Stimulated activated CD4-positive, alpha-beta T cell treated with anti-CD3 and anti-CD28 coated beads, Interleukin-4, amount 100 ng/mL, for 1 hour (primary cell): ENCODE measurements at places on chromosomes 2 and 18.

- no peak for DNase-seq
These were observed 68.6 kb upstream of the YWHAQ start for GRCh38 chr2:9699139-9700108.

GRCh38 chr2:234873103-234873827, 78.6 kb upstream of the SH3BP4 start:
- DNase-seq: no peak

DNA sequence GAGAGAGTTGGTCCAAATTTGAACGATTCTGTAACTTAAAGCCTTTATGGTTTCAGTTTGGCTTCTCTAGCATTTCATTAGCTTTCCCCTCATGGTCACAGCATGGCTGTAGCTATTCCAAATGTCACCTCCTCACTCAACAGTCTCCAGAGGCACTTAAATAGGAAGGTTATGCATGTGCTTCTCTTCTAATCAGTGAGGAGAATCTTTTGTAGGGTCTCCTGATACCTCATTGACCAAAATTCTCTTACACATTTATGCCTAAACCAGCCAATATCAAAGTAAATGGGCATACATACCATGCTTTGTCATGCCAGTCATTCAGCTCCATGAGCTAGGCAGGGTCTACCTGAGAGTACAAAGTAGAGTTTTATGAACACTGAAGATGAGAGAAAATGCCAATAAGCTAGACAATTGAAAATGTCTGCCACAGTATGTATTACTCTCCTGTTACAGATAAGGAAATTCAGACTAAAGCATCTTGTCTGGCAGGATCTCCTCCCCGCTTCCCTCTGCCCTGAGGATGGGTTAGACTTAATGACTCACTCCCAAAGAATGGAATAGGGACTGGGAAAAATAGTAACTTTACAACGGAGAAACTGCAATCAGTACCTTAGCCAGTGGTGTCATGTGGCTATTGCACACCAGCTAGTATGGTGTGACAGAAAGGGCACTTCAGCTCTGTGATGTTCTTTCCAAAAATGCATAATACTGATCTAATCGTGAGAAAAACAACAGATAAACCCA, 15.4 kb downstream of the DSG2 start:
- DNase-seq: no peak

DNA sequence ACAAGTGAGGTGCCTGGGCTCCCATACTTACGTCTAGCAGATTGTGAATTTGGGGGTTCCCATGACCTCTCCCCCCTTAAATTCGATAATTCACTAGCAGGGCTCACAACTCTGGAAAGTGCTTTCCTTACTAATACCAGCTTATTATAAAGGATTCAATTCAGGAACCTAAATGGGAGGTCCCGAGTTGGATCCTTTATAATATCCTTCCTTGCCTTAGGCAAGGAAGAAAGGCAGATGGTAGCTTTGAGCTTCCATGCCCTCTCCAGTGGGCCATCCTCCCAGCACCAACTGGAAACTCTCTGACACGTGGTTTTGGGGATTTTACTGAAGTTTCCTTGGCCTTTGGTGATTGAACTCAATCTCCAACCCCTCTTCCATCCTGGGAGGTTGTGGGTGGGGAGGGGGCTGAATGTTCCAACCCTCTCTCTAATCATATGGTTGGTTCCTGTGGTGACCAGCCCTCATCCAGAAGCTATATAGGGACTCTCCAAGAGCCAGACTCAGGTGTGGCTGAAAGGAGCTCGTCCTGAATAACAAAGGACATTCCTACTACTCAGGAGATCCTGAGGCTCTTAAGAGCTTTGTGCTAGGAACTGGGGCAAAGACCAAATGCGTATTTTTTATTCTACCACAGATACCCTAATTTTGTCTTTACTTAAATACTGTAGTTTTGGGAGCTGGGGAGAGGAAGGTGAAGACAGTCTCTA, 62.2 kb downstream of the HAUS1 start:
- DNase-seq: no peak

GRCh38 chr18:604771-605170, 8.0 kb downstream of the CLUL1 start:
- no peak for DNase-seq

DNA sequence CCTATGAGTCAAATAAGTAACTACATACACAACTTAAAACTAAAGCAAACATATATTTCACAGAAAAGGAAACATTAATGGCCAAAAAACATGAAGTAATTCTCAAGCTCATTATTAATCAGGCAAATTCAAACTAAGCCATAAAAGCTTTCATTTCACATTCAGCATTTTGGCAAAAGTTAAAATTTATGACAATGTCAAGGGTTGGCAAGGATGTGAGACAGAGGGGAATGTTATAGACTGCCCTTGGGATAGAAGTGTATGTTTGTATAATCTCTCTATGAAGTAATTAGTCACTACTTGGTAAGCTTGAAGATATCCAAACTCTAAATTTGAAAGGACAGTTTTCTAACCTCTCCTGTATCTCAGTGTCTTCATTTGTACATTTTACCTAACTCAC, 539.4 kb downstream of the RIT2 start:
- DNase-seq: no peak

DNA sequence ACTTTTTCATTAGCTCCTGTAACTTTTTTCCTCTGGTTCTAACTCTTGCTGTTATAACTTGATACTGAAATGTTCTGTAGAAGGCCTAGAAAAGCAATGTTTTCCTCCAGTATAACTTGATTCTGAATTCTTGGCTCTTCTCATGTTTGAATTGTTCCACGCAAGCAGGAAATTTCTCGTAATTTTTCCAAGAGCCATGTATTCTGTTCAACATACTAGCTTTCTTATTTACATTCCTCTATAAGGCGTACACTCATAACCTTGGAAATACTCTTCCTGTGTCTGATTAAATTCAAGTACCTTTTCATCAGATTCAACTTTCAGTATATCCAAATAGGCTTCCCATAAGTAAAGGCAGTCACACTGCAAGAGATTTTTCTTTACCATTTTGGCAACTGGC, 109.1 kb downstream of the SMAD2 start:
- no peak for DNase-seq

DNA sequence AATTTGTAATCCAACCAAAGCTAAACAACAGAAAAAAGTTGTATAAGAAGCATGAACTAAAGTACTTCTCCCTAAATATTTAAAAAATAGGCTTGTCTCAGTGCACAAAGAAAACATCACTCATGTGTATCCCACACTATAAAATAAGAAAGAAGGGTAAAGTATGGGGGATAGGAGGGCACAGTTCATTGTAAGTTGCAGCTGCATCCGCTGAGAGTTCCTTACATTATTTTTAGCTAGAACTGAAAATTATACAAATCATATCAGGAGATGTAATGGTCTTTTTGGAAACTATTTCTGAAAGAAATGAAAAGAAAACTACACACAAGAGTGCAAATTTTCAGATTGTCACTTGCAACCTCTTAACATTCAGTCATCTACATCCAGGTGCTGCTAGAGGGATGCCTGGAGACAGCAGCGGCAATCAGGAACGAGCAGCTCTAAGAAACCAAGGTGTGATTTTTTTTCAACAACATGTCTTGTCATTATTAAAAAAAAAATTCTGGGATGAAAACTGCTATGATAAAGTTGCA, 273.6 kb downstream of the ASXL3 start:
- no peak for DNase-seq

- DNase-seq: no peak
These were observed 17.7 kb downstream of the SPDYA start for GRCh38 chr2:28828382-28828781.

- no peak for DNase-seq
These were observed 89.0 kb upstream of the CDC42EP3 start for GRCh38 chr2:37760471-37760870.

GRCh38 chr2:71804281-71804751, 343.3 kb downstream of the CYP26B1 start:
- DNase-seq: no peak

GRCh38 chr2:132387126-132387525, 29.5 kb upstream of the GPR39 start:
- no peak for DNase-seq

GRCh38 chr2:177970670-177971454, 101.7 kb downstream of the PDE11A start:
- DNase-seq: no peak

DNA sequence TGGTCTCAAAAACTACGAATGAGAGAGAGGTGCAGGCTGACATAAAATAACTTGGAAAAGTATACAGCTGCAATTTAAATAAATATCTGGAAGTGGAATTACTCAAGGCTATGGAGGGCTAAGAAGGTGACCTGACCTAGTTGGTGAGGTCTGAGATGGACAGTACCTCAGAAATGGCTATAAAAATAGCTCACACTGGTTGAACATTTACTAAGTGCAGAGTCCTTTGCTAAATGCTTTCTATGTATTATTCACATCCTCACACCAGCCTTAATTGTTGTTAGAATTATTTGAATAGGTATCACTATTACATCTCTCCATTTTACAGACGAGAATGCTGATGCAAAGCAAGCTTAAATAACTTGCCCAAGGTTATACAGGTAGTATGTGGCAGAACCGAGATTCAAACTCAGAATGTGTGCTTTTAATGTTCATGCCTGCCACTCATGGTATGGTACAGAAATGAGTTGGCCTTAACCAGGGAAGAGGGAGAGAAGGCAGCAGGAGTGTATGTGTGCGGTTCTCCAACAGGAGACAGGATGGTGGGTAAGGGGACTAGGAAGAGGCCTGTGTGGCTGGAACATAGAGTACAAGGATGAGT, 37.4 kb downstream of the MRPL44 start:
- no peak for DNase-seq
